ENCODE measurements at places on chromosomes 3 and 15.
A peak's percentile ranks its signal among the peaks of the same experiment; 100 is the strongest.

- DNase-seq = no peak
These were observed 11.0 kb downstream of the ISL2 start for GRCh38 chr15:76347482-76348055.

DNA sequence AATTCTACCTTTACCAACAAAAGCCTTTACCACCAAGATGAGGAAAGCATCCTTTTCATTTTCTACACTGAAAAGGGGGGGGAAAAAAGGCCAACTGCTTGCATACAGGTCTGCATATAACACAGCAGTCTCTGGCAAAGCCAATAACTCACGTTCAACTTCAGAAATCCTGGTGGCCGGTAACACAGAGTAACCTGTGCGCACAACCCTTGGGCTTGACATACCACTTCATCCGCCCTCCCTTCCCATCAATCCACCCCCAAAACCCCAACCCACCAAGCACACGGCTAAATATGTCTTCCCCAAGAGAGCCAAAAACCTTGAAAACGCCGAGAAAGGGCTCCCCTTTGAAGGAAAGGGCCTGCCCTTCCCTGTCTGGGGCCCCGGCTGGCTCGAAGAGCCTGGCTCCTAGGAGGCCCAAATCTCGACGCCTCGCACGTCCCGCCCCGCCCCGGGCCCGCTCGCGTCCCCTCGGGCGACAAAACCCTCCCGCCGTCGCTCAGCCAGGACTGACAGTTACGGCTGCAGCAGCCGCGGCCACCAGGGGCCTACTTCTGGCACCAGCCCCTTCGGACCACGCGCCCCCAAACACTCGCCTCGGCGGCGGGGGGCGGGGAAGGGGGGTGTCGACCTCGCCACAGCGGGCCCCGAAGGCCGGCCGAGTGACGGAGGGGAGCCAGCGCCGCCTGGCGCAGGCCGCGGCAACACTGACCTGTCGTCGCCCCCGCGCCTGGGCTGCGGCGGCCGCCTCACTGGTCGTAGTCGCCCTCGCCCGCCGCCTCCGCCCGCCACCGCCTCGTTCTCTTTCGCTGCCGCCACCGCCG is 835 bp downstream of the UBE3A start:
- DNase-seq = peak; percentile 83

DNA sequence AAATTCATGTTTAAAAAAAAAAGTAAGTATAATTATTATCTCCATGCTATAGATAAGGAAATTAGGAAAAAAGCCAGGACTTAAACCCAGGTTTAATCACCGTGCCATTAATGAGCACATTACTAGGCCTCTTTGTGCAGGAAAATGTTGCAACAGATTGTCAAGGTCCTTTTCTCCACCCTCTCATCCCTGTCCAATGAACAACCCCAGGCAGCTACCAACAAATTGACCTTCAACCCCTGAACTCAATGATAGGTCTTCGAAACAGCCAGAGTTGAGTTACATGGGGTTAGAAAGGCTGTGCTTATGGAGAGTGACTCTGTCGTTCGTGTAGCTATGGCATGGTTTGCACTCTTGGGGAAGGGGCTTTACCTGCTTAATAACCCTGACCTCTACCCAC is 84.2 kb upstream of the CTNNB1 start:
- no peak for DNase-seq

- no peak for DNase-seq
These were observed 12.5 kb downstream of the DPH6 start for GRCh38 chr15:35533130-35534110.

DNA sequence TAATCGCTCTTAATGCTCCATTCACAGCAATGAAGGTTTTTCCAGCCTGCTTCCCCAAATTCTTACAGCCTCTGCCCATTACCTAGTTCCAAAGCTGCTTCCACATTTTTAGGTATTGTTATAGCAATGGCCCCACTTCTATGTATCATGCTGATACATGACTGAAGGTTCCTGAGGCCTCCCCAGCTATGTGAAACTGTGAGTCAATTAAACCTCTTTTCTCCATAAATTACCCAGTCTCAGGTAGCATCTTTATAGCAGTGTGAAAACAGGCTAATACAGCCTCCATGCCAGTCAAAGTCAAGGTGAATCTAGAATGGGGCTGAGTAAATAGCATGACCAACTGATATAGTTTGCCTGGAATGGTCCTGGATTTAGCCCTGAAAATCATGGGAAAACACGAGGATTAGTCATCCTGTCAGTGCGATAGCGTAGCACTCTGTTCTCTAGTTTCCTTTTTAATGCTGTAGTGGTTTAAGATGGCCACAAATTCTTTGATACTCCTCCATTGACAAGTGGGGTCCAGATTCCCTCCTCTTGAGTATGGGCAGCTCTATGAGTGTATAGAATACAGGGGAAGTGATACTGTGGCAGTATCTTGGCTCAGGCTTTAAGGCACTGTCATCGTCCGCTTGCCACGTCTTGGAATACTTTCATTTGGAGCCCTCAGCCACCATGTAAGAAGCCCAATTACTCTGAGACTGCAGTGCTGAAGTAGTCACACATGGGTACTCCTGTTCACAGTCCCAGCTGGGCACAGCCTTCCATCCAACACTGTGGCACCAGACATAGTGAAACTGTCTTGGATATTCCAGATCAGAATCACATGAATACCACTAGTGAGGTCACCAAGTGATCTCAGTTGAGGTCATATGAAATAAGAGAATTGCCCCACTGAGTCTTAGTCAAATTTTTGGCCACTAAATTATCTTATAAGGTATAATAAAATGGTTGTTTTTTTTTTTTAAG is 94.0 kb upstream of the PLCL2 start:
- DNase-seq = no peak

GRCh38 chr15:81254277-81254915 is 57.7 kb downstream of the IL16 start:
- DNase-seq = no peak

- no peak for DNase-seq
These were observed 3.5 kb downstream of the CCK start for GRCh38 chr3:42262525-42262924.

- no peak for DNase-seq
These were observed 227.6 kb downstream of the FAM43A start for GRCh38 chr3:194913316-194913715.

DNA sequence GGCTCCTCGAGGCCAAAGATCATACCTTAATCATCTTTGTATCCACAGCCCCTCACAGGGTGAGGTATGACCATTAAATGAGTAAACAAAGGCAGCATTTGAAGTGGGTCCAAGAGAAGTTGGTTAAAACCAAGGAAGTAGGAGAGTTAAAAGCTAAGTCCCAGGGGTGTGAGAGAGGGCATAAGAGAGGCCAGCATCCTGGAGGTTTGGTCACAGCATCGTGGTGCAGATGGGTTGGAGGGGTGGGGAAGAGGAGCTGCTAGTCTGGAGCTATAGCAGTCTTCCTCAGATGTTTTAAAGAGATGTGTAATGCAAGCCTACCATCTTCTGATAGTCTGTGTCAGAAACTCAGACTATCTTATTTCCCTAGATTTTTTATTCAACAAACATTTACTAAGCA is 155.2 kb downstream of the GHSR start:
- no peak for DNase-seq

DNA sequence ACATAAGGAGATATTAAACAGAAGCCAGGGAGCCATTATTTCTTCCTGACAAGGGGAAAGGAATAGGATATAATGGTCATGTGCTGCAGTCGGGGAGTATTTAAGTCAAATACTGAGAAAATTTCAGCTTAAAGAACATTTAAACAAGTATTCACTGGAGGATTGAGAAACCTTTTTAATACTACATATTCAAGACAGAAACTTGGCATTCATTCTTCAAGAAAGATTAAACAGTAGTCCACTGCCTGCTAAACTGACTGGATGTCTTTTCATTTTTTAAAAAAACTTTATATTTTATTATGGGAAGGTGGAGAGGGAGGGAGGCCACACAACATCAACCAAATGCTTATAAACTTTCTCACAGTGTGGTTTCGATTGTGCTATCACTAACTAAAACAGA is 107.4 kb upstream of the CBLB start:
- no peak for DNase-seq

DNA sequence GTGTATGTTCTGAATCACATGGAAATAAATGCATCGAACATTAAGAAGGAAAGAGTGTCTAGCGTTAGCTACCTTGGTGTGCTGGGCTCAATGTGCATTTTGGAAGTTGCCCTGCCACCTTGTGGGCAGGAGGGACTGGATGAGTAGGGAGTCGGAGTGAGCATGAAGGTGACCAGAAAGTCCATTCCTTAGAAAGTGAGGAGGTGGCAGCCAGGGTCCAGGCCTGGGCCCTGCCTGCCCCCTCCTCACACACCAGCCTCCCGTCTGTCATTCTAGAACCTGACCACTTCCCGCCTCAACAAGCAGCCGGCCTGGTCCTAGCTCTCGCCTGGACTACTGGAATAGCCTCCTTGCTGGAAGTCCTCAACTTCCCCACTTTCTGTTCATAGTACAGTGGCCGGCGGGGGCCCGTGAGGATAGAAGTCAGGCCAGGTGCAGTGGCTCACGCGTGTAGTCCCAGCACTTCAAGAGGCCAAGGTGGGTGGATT is 10.2 kb upstream of the GATA2 start:
- DNase-seq = no peak

- DNase-seq = no peak
These were observed 40.3 kb downstream of the RPL39L start for GRCh38 chr3:187098923-187099512.

GRCh38 chr15:94893091-94893490 is 661.7 kb downstream of the MCTP2 start:
- DNase-seq = no peak

GRCh38 chr3:98769448-98769847 is 6.3 kb downstream of the ST3GAL6 start:
- no peak for DNase-seq

DNA sequence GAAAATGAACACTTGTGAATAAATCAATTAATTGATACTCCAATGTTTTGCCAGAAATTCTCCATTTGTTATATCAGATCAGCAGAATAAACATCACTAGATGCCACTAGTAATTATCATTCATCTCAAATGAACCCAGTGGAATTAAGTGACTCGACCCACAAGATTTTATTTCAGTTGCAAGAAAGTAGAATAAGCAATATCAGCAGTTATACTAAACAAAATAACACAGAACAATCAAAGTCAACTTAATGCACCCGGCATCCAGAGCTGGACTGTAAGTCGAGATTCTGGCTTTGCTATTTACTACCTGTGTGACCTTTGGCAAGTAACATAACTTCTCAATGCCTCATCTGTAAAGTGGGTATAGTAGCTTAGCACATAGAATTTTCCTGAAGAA is 256.5 kb downstream of the MEIS2 start:
- DNase-seq = no peak

DNA sequence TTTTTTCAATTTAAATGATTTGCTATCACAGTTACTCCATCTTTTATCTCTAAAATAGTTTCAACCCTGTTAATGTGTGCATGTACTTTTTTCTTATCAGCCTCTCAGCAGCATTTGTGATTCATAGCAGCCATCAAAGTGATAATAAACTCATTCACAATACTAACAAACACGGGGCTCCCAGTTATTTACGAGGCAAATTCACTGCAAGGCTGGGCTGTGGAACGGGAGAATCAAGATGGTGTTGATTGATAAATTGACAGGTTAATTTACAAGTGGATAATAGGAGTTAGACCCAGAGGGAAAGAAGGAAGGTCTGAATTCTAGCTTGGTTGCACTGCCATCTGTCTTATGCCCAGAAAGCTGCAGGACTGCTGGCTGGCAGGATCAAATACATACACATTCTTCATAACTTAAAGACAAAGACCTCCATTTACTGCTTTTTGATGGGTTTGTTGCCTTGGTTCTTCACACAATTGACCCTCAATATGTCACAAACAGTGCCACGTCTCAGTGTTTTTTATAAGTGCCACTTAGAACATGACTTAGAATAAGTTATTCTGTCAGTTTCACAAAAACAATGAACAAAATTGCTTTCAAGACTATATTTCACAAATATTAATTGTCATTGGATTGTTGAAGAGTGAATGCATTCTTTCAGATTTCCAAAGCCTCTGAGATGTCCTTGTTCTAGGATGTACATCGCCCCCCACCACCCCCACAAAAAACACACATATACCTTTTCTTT is 562.8 kb downstream of the NR2F2 start:
- DNase-seq = no peak

DNA sequence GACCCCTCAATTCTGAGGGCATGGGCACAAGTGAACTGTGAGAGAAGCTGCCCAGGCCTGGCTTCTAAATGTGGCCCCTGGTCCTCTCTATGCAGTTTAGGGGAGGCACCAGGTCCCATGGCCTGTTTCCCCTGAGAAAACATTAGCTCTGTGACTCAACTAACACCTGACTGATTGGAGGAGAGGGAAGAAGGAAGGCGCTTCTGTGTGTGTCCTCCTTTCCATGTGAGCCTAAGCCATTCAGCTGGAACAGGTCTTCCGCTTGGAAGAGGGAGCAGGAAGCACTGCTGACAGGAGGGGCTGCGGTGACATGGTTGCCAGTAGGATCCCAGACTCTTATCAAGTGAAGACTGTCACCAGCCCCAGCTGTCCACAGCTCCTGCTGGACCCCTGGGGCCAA is 79.5 kb downstream of the MYLK start:
- DNase-seq = no peak

GRCh38 chr3:188796122-188796631 is 375.6 kb upstream of the TPRG1 start:
- DNase-seq = no peak

DNA sequence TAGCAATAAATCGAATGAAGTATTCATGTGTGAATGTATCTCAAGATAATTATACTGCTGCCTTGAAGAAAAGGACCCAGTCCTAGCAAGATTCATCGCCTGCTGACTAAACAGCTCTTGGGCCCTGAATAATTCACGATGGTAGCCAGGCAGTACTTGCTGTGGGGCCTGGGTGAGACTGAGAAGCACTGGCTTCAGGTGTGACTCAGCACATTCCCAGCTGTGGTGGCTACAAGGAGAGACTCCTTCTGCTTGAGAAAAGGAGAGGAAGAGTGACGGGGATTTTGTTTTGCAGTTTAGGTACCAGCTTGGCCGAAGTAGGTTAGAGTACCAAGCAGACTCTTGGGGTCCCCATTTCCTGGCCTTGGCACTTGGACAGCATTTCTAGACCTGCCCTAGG is 47.6 kb upstream of the CD200R1L start:
- no peak for DNase-seq

GRCh38 chr3:177195242-177195991 is 1.9 kb downstream of the TBL1XR1 start:
- DNase-seq = no peak

- DNase-seq = no peak
These were observed 167.4 kb downstream of the GAP43 start for GRCh38 chr3:115790759-115791158.
